ENCODE measurements at places on chromosomes 7 and 10. TPM values are rescaled to one million over a fixed set of nuclear protein-coding genes. Genes with fewer than 3 reads are reported as not detected.

Gene CLDN3
- total RNA-seq, result not detected

DNA sequence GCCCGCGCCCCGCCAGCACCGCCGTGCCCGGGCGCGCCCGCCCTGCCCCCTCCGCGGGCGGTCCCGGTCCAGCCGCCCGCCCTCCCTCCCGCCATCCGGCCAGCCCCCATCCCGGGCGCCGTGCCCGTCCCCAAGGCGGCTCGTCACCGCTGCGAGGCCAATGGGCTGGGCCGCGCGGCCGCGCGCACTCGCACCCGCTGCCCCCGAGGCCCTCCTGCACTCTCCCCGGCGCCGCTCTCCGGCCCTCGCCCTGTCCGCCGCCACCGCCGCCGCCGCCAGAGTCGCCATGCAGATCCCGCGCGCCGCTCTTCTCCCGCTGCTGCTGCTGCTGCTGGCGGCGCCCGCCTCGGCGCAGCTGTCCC is at the start of gene HTRA1:
HTRA1 (plus strand) TSS at position 187 of the 362 bp plus-strand sequence; CDS start at position 287, 100 bp downstream.
- H3K36me3 ChIP-seq, result no peaks in the 10 kb centered on the region
- H3K4me1 ChIP-seq, result peaks cover 5% of the 10 kb centered on the region
- H3K27ac ChIP-seq, result no peak within 1 kb of the TSS

DNA sequence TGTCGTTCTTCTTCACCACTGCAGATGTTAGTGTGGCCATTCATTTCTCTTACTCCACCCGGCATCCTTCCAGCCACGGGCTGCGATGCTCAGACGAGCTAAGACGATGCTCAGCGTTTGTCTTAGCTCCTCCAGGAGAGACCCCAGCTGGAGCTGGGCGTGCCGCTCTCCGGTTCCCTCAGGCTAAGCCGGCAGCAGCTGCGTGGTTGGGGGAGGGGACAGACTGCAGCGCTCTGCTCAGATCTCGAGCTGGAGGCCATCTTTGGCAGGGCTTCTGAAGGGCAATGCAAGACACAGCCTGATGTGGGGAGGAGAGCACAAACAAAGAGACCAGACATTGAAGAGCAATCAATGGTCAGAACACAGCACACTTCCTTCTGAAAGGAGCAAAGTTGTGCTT is 4.8 kb downstream of the INA start:
- H3K4me3 ChIP-seq, result no peak overlapping the region
- no peak for DNase-seq
- H3K36me3 ChIP-seq, result no peaks in the 10 kb centered on the region
- H3K27ac ChIP-seq, result no peak overlapping the region
- peaks cover 8% of the 10 kb centered on the region for H3K4me1 ChIP-seq
- peaks cover 40% of the 10 kb centered on the region for H3K27me3 ChIP-seq

- no peak overlapping the region for H3K27ac ChIP-seq
- peaks cover 29% of the 10 kb centered on the region for H3K27me3 ChIP-seq
- DNase-seq, result peak; percentile 18
These were observed 129.7 kb downstream of the MARCHF5 start for GRCh38 chr10:92420546-92421275.

Gene UNCX
- not detected for total RNA-seq

Gene PNLIP
- not detected for total RNA-seq

Gene CFAP69
- 0.29 TPM for total RNA-seq

- H3K4me1 ChIP-seq, result no peaks in the 10 kb centered on the region
- no peak for DNase-seq
- H3K36me3 ChIP-seq, result no peaks in the 10 kb centered on the region
- no peak overlapping the region for H3K27ac ChIP-seq
These were observed 145.7 kb upstream of the RHEB start for GRCh38 chr7:151665368-151665767.

DNA sequence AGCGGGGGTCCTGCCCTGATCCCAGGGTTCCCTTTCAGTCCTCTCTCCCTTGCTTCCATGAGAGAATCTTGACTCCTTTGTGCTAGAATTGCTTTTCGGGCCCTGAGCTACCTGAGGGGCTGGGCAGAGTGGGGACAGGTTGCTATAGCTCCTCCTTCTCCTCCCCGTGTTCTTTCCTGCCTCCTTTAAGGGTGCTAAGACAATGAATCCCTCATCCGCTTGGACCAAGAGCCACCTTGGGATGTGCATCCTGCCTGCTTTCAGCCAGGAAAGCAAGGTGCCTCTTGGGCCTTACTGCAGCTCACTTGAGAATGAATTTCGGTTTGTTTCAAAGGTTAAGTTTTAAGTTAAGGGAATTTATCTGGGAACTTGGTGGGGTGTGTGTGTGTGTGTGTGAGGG is 53.6 kb downstream of the ADRA2A start:
- no peak overlapping the region for H3K27ac ChIP-seq
- DNase-seq, result no peak
- no peaks in the 10 kb centered on the region for H3K36me3 ChIP-seq
- no peaks in the 10 kb centered on the region for H3K4me1 ChIP-seq
- no peaks in the 10 kb centered on the region for H3K27me3 ChIP-seq

GRCh38 chr10:11197266-11197712 is 179.6 kb downstream of the CELF2 start:
- H3K27me3 ChIP-seq, result no peaks in the 10 kb centered on the region
- H3K36me3 ChIP-seq, result peaks cover 61% of the 10 kb centered on the region
- H3K27ac ChIP-seq, result peak overlapping the region; percentile 41
- H3K4me1 ChIP-seq, result peaks cover 59% of the 10 kb centered on the region
- peak; percentile 73 for DNase-seq

DNA sequence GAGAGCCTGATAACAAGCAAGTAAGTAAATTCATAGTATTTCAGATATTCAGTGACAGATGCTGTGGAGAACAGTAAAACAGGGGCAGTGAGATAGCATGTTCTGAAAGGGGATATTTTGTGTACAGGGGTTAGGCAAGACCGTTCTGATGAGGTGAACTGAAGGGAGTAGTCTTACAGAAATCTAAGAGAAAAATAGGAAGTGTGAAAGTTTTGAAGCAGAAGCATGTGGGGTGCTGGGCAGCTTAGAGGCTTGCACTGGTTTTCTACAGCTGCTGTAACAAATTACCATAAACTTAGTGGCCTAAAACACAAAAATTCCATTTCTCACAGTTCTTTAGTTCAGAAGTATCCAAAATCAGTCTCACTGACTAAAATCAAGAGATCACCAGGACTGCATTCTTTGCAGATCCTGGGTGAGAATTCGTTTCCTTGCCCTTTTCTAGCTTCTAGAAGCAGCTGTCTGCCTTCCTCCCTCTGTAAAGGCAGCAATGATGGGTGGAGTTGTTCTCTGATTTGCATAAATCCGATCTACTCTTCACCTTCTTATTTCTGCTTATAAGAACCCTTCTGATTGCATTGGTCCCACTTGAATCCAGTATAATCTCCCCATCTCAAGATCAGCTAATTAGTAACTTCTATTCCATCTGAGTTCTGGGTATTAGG is 7.5 kb upstream of the KLF14 start:
- H3K4me3 ChIP-seq, result peak overlapping the region; percentile 15
- H3K27ac ChIP-seq, result peak overlapping the region; percentile 50
- peak; percentile 77 for DNase-seq
- H3K36me3 ChIP-seq, result no peaks in the 10 kb centered on the region
- H3K4me1 ChIP-seq, result peaks cover 21% of the 10 kb centered on the region

GRCh38 chr7:130695840-130696239 is 9.5 kb upstream of the TSGA13 start:
- no peak overlapping the region for H3K4me3 ChIP-seq
- H3K27me3 ChIP-seq, result no peaks in the 10 kb centered on the region
- H3K27ac ChIP-seq, result no peak overlapping the region
- no peaks in the 10 kb centered on the region for H3K36me3 ChIP-seq

Gene PRKG1
- total RNA-seq, result not detected

- DNase-seq, result peak; percentile 75
- peaks cover 10% of the 10 kb centered on the region for H3K27me3 ChIP-seq
- peaks cover 7% of the 10 kb centered on the region for H3K4me1 ChIP-seq
- H3K4me3 ChIP-seq, result no peak overlapping the region
These were observed 56.0 kb upstream of the BTRC start for GRCh38 chr10:101297901-101298486.

GRCh38 chr10:59843748-59844147 is 62.6 kb downstream of the CCDC6 start:
- no peaks in the 10 kb centered on the region for H3K4me1 ChIP-seq
- H3K27ac ChIP-seq, result no peak overlapping the region
- H3K36me3 ChIP-seq, result peaks cover 20% of the 10 kb centered on the region
- no peak for DNase-seq

DNA sequence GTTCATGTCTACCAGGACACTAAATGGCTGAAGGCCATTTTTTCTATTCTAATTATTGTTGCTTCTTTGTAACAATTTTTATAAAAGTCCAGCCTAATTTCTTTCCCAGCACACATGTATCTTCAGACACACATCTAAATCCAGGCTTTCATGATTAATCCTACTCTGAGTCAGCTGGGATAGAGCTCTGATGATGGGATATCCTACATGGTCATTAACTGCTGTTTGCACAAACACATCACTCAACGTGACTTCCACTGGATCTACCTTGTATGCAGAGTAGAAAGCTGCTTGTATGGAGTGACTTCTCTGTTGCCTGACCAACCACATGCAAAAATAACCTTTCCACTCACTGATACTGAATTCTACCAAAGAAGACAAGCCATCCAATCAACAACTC is 260.9 kb downstream of the AHR start:
- H3K27me3 ChIP-seq, result no peaks in the 10 kb centered on the region
- H3K4me3 ChIP-seq, result no peak overlapping the region
- no peak for DNase-seq
- no peaks in the 10 kb centered on the region for H3K4me1 ChIP-seq
- no peak overlapping the region for H3K27ac ChIP-seq

GRCh38 chr10:931326-932318 is at the start of gene LARP4B:
TSS of gene LARP4B (minus strand) at chr10:931705. CDS start at chr10:885721, 45,984 bp downstream.
- DNase-seq, result peak; percentile 99
- no peaks in the 10 kb centered on the region for H3K27me3 ChIP-seq
- H3K27ac ChIP-seq, result peak within 1 kb of the TSS; percentile 89
- no peaks in the 10 kb centered on the region for H3K36me3 ChIP-seq

DNA sequence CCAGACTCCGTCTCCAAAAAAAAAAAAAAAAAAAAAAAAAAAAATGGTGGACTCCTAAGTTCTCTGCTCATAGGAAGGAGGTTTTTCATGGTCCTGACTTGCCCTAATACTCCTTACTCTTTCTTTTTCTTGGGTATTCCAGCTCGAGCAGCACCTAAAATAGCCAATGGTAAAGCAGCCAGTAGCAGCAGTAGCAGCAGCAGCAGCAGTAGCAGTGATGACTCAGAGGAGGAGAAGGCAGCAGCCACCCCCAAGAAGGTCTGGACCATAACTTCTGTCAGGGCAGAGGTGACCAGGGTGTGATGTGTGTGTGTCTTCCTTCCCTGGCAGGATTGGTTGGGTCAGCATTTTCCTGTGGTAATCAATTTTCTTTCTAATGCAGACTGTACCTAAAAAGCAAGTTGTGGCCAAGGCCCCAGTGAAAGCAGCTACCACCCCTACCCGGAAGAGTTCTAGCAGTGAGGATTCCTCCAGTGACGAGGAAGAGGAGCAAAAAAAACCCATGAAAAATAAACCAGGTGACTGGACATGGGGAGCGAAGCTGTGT is 6.9 kb downstream of the NOLC1 start:
- H3K4me1 ChIP-seq, result no peaks in the 10 kb centered on the region
- DNase-seq, result no peak
- H3K27me3 ChIP-seq, result no peaks in the 10 kb centered on the region
- no peak overlapping the region for H3K4me3 ChIP-seq
- no peak overlapping the region for H3K27ac ChIP-seq
- H3K36me3 ChIP-seq, result peaks cover 9% of the 10 kb centered on the region

DNA sequence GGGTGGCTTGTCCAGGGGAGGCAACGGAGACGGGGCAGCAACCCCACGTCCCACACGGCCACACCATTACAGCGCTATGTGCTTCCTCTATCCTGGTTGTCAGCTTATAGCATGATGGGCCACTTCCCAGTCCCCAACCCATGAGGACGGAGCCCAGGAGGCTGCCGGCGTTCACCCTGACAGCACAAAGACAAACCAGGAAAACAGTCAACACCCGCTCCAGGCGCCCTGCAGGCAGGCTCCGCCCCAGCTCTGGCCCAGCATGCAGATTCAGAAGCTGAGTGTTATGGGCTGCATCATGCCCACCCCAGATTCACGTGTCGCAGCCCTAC is 14.8 kb downstream of the WDR86 start:
- no peaks in the 10 kb centered on the region for H3K27me3 ChIP-seq
- no peak overlapping the region for H3K4me3 ChIP-seq
- H3K27ac ChIP-seq, result no peak overlapping the region
- peaks cover 2% of the 10 kb centered on the region for H3K4me1 ChIP-seq

Gene CLCN1
- total RNA-seq, result not detected

DNA sequence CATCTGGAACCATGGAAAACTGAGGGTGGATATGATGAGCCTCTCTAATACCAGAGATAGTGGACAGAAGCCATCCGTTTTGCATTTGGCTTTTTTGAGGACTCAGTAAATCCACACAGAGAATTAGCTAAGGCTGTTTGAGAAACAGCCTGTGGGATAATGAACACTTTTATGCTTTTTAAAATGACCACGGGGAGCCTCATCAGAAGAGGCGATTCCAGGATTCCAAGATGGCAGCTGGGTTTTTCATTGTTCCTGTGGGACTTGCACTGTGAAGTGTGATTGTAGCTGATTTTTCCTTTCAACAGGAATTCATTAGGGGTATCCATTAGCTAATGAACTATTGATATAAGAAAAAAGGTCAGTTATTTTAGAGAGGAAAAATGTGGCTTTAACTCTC is 353.2 kb downstream of the AUTS2 start:
- DNase-seq, result no peak
- H3K27ac ChIP-seq, result no peak overlapping the region

Gene CHST15
- total RNA-seq, result 72.0 TPM

Gene PAPOLB
- total RNA-seq, result 0.07 TPM

Gene SRPK2
- 108 TPM for total RNA-seq

- H3K27me3 ChIP-seq, result no peaks in the 10 kb centered on the region
- peaks cover 4% of the 10 kb centered on the region for H3K4me1 ChIP-seq
- no peak overlapping the region for H3K27ac ChIP-seq
- no peaks in the 10 kb centered on the region for H3K36me3 ChIP-seq
These were observed 70.3 kb downstream of the NRCAM start for GRCh38 chr7:108385834-108386422.

- peak; percentile 29 for DNase-seq
- H3K27ac ChIP-seq, result no peak overlapping the region
- H3K27me3 ChIP-seq, result no peaks in the 10 kb centered on the region
- peaks cover 19% of the 10 kb centered on the region for H3K36me3 ChIP-seq
- H3K4me1 ChIP-seq, result no peaks in the 10 kb centered on the region
These were observed 10.4 kb downstream of the TMEM184A start for GRCh38 chr7:1545417-1546246.

GRCh38 chr7:155808549-155809331 is 3.5 kb downstream of the SHH start:
- DNase-seq, result no peak
- H3K4me3 ChIP-seq, result no peak overlapping the region
- no peaks in the 10 kb centered on the region for H3K36me3 ChIP-seq
- H3K4me1 ChIP-seq, result peaks cover 43% of the 10 kb centered on the region
- peaks cover 13% of the 10 kb centered on the region for H3K27me3 ChIP-seq

DNA sequence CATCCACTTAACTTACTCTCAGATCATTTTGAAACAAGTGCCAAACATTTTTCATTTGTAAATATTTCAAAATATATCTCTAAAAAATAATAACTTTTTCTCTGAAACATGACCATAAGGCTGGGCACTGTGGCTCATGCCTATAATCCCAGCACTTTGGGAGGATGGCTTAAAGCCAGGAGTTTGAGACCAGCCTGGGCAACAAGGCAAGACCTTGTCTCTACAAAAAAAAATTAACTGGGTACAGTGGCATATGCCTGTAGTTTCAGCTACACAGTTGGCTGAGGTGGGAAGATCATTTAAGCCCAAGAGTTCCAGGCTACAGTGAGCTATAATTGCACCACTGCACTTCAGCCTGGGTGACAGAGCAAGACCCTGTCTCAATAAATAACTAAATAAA is 36.4 kb downstream of the USP54 start:
- no peak overlapping the region for H3K4me3 ChIP-seq
- no peaks in the 10 kb centered on the region for H3K27me3 ChIP-seq
- no peak overlapping the region for H3K27ac ChIP-seq
- no peaks in the 10 kb centered on the region for H3K4me1 ChIP-seq
- no peak for DNase-seq
